Liver (tissue), 10 donors: ENCODE measurements at places on chromosomes 16 and 17.

DNA sequence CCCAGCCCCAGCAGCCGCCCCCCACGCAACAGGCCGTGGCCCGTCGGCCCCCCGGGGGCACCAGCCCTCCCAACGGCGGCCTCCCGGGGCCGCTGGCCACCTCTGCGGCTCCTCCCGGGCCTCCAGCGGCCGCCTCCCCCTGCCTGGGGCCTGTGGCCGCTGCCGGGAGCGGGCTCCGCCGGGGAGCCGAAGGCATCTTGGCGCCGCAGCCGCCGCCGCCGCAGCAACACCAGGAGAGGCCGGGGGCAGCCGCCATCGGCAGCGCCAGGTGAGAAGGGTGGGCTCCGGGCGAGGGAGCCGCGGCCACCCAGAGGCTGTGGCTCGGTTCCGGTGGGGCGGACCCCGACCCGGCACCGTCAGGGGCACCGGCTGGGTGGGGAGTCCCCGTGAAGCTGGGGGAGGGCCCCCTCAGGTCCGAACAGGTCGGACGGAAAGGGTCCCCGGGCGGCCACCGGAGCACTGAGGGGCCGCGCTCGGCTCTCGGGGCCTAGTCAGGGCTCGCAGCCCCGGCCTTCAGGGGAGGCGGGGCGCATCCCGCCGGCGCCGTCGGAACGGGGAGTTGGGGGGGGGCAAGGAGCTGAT, 583 bp downstream of the ATXN2L start:
- DNase-seq = no peak

GRCh38 chr16:85338638-85338982, 226.3 kb upstream of the CIBAR2 start:
- no peak for DNase-seq

GRCh38 chr17:17382971-17383370, 79.8 kb downstream of the NT5M start:
- DNase-seq = no peak

DNA sequence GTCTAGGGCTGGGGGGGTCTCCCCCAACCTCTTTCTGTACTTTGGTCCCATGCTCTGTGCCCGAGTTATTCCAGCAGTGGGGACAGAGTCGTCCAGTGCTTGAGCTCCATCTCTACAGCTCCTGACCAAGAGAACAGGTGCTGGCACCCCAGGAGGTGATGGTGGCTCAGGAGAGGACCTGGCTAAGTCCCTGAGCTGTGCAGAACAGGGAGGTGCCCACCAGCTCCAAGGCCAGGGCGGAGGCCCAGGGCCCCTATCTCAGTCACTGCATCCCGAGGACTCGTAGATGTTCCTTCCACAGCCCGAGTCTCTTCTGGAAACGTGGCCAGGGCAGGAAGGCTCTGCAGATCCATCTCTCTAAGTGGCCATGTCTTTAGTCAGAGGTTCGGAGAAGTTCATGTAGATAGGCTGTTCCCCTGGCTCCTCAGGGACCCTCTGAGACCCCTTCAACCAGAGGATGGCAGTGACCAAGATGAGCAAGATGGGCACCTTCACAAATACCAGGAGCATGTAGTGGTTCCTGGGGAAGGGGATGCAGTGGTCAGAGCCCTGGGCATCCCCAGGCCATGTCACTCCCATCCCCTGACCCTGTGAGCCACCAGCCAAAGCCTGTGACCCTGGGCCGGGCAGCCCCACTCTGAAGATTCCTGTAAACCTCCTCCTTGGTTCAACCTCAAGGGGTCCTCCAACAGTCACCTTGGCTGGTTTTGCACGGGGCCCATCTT, 8.7 kb downstream of the CD300LB start:
- DNase-seq = no peak

GRCh38 chr16:84150926-84151325, 5.8 kb downstream of the DNAAF1 start:
- no peak for DNase-seq

- no peak for DNase-seq
Measured at GRCh38 chr17:70317421-70317820, 148.1 kb downstream of the KCNJ2 start.
